NCI-H2081 treated with DMSO at 0.1 percent for 48 hours (cell line): ENCODE measurements at places on chromosomes 1 and 21.

DNA sequence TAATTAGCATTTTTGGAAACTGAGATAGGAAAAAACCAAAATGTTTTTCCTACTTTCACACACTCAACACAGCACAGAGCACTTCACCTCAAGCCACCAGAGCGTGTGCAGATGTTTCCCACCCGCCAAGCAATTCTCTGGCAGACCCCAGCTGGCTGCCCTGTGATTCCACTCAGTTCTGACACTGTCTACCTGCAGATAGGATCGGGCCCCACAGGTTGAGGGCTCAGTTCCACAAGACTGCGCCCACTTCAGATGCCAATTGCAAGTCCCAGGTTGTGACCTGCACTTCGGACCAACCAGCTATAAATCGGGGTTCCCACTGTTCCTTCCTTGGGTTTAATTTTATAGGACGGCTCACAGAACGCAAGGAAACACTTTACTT is 9.9 kb downstream of the KIAA1614 start:
- no peak for DNase-seq

DNA sequence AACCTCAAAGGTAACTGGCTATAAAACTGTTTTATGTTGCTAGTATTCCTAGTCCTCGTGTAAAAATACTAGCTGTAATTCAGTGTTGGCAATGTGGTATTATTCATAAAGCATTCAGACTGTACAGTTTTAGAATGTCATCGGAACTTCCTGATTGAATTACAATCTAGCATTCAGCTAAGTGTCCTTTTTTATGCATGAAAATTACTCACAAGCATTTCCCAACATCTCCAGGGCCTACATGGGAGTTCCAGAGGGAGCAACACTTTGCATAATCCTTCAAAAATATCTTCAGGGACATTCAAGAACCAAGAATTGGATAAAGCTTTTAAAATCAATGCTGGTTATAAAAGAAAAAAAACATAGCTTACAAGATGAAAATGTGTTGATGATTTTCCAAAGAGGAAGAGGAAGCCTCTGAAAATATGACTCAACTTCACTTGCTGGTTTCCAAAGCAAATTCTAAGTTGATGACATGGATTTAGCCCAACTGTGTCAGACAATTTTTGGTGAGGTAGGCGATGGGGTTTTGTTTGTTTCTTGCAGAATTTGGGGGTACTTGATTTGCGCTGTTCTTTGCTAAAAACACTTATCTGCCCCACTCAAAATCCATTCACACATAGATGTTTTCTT is 137.8 kb downstream of the SLC44A5 start:
- DNase-seq: no peak

DNA sequence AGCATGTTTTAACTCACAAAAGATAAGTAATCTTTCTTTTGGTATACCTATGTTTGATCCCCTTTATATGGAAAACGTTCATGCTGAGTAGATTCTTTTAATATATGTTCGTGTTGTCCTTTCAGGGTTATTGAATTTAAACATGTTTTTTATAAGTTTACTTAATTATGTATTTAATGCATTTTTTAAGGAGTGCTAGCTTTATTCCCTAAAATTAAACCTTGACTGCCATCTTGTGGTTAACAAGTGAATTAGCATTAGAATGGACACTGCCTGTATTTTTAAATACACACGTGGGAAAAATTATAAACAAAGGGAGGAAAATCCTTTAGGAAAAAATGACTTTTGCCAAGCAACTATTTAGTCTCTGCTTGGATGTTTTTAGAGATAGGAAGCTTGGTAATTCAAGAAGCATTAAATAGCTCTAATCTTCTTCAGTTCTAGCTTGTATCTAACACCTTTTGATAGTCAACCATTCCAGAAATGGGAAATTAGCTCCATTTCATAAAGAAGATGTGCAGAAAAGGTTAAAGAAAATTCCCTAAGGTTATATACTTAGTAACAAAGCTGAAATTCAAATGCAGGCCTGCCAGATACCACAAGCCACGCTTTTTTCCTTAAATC is 43.0 kb downstream of the UBE2U start:
- no peak for DNase-seq

GRCh38 chr21:36784947-36785346 is 86.0 kb downstream of the SIM2 start:
- no peak for DNase-seq

DNA sequence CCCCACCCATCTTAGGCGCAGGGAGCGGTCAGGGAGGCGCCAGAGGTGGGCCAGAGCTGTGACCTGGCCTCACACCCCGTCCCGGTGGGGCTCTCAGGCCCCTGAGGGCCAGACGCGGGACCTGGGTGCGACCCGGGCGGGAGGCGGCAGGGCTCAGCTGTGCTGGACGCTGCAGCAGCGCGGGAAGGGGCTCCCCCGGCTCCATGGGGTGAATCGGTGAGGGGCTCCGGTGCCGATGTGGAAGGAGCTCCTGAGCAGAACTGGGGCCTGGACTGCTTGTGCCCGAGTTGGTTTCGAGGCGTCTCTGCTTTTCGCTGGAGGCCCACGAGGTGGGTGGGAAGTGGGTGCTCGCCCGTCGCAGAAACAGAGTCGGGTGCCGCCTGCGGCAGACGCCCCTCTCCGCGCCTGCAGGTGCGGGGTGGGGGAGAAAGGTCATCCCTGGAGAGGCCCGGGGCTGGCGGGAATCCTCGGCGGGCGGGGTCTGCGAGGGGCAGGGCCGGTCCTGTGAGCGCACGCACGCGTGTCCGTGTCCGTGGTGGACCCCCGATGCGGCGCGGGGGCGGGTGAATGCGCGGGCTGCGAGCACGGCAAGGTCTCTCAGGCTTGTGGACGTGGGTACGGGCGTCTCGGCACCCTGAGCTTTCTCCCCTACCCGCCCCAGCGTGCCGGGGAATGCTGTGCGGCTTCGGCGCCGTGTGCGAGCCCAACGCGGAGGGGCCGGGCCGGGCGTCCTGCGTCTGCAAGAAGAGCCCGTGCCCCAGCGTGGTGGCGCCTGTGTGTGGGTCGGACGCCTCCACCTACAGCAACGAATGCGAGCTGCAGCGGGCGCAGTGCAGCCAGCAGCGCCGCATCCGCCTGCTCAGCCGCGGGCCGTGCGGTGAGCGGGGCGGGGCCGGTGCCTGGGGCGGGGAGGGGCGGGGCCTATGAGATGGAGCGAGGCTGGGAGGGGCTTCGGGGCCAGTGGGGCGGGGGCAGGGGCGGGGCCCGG is 20.4 kb downstream of the AGRN start:
- no peak for DNase-seq

DNA sequence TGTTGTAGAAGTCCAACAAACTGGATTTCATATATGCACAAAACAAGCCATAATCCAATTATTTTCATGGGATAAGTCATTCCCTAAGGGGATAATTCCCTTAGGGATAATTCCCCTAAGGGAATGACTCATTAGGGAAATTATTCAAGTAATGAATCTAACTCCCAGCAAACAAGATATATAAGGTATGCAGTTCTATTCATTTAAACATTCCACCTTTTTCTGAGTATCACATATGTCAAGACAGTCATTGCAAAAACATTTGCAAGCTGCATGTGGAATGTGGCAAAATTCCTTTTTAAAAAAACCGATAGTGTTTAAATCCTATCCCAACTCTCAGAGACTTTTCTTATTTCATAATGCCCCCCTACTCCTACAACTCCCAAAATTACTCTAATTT is 131.2 kb downstream of the AKT3 start:
- DNase-seq: no peak

GRCh38 chr1:68919075-68919474 is 422.2 kb upstream of the DEPDC1 start:
- no peak for DNase-seq

DNA sequence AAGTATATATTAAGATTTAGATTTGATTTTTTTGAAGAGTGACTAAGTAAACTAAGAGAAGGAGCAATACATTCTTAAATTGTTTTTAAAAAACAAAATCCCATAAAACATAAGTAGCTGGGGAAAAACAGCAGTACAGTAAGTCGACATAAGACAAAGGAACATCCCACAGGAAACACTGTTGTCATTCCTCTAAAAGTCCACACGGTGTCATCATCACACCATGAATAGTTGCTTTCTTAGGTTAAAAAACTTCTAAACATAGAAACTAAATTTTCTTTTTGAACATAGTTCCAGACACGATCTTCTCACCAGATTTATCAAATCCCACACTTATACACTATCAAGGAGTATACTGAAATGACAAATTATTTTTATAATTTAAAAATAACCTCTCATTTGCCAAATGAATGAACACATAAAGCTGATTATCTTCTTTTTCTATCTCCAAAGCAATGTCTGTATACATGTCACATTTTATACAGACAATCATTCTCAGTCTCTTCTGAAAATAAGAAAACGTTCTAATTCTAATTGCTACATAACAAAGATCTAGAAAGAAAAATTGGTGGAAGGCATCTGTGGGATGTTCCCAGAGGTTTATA is 15.8 kb downstream of the ODF2L start:
- DNase-seq: peak; percentile 47

DNA sequence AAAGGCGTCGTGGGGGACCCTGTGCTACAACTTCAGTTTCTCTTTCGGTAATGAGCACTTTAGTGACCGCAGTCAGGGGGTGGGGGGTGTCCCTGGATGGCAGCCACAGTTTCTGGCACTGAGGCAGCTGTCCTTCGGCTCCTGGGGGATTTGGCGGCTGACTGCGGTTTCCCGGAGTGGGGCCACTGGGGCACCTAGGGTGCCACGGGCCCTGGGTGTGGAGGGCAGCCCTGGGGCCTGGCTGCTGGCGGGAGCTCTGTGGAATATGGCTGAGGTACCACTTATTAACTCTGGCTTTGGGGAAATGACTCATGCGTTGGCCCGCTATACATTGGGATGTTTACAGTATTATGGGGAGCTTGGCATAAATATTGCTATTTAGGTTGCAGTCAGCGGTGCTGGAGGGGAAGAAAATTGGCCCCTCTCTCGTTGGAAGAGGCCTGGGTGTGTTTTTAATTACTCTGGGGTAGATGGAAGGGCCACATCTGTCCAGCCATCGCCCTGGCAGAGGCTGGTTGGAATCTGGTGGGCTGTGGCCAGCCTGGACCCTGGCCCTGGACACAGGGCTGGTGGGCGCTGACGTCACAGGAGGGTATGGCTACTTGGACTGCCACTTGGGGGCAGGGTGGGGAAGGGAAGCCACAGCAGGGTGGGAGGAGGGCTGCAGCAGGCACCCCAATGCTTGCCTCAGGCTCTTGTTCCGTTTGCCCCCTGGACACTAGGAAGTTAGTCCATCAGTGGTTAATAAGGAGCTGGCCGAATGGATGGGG is 2.0 kb downstream of the EPHB2 start:
- DNase-seq: no peak

DNA sequence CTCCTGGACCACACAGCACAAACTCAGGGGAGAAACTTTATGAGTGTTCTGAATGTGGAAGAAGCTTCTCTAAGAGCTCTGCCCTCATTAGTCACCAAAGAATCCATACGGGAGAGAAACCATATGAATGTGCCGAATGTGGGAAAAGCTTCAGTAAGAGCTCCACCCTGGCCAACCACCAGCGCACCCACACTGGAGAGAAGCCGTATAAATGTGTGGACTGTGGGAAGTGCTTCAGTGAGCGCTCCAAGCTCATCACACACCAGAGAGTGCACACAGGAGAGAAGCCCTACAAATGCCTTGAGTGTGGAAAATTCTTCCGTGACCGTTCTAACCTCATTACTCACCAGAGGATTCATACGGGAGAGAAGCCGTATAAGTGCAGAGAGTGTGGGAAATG is 22.5 kb downstream of the ZSCAN20 start:
- no peak for DNase-seq

DNA sequence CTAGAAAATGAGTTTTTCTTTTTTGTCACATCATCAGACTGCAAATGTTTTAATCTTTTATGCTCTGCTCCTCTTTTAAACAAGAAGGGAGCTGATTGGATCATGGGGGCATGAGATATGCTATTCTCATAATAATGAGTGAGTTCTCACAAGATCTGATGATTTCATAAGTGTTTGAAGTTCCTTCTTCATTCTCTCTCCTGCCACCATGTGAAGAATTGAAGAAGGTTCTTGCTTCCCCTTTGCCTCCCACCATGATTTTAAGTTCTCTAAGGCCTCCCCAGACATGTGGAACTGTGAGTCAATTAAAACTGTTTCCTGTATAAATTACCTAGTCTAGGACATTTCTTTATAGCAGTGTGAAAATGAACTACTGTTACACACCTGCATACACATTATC is 218.2 kb downstream of the NRIP1 start:
- no peak for DNase-seq

- no peak for DNase-seq
Observed at GRCh38 chr1:78755986-78756385, 106.4 kb downstream of the IFI44 start.

DNA sequence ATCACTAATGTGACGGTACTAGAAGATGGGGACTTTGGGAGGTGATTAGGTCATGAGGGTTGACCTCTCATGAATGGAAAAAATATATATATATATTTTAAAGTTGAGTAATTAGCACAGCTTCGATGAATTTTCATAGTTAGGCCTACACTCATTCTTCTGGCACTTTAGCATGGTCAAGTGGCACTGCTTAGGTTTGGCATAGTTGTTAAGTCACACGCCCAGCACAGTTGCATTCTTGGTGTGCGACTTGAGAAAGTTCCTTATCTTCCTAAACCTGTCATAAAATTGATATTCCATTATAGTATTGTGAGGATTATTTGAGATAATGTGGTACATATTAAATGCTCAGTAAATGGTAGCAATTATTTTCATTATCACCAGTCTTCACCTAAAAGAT is 47.7 kb downstream of the MAN1A2 start:
- no peak for DNase-seq

GRCh38 chr1:30035522-30036228 is 687.7 kb downstream of the MATN1 start:
- DNase-seq: no peak

DNA sequence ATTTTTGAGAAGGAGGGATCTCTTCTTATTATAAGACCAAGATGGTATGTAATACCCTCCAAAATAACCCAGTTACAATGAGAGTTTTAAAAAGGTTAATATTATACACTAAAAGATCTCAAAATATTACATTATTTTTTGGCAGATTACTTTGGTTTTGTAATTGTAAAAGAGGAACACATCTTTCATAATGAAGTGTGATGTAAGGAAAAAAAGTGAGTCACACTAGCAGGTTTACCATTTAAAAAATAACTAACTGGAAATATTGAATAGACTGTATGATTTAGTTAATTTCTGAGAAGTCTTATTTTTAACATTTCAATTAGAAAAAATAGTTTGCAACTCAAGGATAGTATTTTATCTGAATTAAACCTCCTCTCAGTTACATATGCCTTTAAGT is 1.1 kb downstream of the F5 start:
- no peak for DNase-seq

- no peak for DNase-seq
Observed at GRCh38 chr1:1748686-1749321, 24.6 kb upstream of the CDK11A start.

GRCh38 chr1:41754540-41754939 is 164.2 kb downstream of the HIVEP3 start:
- no peak for DNase-seq

GRCh38 chr1:165954940-165955339 is 127.5 kb downstream of the UCK2 start:
- no peak for DNase-seq

- no peak for DNase-seq
Observed at GRCh38 chr1:152880907-152881306, 2.8 kb downstream of the SMCP start.

- DNase-seq: no peak
Observed at GRCh38 chr1:20184997-20185833, 681 bp upstream of the UBXN10 start.
